HCEC 1CT (cell line): ENCODE measurements at places on chromosomes 16 and 17.

- DNase-seq = no peak
These were observed 30.4 kb downstream of the SLC7A5 start for GRCh38 chr16:87838643-87839541.

GRCh38 chr17:28879886-28880571, 17.5 kb downstream of the FLOT2 start:
- DNase-seq = no peak

DNA sequence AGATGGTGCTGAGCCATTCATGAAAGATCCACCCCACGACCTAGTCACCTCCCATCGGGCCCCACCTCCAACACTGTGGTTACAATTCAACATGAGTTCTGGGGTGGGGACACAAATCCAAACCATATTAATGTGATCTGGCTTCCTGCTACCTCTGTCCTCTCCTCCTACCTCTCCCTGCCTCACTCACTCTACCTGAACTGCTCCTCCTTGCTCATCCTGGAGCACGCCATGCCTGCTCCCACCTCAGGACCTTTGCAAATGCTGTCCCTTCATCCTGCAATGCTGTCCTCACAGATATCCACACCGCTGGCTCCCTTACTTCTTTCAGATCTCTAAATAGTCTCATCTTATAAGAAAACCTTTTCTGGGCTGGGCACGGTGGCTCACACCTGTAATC, 10.8 kb upstream of the SLC13A5 start:
- DNase-seq = no peak

DNA sequence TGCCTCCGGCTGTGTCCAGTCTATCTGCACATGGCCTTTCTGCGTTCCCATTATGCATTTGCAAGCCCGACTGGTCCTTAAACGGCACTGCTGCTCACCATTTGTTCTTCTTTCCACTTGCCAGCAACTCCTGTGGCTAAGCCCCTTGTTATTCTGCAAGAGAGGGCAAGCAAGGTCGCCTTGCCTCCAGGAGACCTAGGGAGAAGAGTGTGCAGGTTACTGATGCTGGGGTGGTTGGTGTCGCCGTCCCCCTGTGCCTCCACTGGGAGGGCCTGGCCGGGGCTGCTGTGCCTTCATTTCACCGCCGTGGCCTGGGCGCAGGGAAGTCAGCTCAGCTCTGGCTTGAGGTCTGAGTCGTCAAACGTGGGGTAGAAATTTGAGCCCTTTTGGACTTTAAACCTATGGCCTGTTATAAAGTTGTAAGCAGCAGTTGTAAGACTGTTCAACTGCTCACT, 12.7 kb downstream of the SLC6A4 start:
- no peak for DNase-seq

GRCh38 chr17:76902476-76902875, 34.3 kb downstream of the MGAT5B start:
- DNase-seq = no peak

DNA sequence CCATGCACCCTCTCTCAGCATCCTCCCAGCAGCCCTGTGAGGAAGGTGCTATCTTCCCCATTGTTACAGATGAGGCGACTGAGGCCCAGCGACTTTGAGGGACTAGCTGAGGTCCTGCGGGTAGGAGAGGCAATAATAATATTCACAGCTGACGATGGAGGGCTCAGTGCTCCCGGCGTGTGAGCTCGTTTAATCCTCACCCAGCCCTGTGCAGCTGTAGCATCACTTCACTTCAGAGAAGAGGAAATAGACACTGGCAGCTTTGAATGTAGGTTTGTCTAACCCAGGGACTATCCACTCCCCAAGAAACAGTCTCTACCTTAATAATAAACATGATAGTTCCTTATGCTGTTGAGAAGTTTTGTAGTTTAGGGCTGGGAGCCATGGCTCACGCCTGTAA, 21.6 kb downstream of the LASP1 start:
- no peak for DNase-seq

DNA sequence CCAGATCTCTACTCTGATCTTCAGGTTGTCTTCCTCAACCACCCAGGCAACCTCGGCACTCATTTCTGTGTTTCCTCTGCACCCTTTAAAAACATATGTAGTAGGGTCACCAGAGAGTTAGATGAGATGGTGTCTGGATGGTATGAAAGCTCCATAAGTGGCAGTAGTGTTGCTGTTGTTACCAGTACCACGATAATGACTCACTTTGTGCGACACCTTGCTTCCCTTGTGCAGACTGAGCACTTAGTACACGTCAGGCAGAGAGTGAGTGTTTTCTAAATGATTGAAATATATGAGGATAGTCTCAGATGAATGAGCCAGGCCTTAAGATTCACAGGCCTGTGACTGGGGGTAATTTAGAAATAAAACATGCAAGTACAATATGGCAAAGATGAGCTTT, 188.7 kb downstream of the MAF start:
- DNase-seq = no peak

GRCh38 chr17:4515501-4515900, 16.8 kb downstream of the SPNS2 start:
- no peak for DNase-seq

DNA sequence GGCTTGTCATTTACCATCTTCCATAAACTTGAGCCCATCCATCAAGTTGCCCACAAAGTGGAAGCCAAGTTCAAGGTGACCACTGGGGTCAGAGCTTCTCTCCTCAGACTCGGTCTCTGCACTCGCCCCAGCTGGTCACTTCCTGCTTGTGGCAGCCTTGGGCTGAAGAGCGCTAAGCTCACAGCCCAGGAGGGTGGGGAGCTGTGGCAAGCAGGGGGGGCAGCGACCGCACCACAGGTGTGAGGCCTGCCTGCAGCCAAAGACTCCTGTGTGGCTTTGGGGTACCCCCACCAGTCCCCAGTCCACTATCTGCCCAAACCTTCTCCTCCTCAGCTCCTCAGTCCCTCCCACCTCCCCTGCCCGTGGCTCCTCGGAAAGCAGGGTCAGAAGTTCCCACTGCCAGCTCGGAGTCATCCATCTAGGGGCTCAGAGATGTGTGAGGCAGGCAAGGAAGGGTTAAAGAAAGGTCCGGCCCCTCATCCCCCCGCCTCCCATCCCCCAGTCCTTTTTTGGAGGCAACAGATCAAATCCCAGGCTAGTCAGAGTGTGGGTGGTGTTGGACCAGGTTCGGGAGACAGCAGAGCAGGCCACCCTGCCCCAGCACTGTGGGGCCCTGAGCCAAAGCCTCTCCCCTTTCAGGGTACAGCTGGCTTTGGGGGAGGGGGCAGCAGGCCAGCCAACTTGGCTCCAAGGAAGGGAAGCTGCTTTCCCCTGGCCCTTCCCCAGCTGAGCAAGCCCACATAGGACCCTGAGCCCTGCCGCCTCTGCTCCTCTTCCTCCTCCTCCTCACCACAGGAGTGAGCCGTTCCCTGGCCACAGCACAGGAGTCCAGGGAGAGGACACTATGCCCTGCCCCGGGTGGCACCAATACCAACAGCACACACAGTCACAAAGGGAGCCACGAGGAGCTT, 3.2 kb downstream of the CSF3 start:
- peak; percentile 52 for DNase-seq

GRCh38 chr17:69363488-69364210, 36.7 kb upstream of the ABCA5 start:
- DNase-seq = peak; percentile 24

GRCh38 chr17:15945527-15946191, 729 bp downstream of the ADORA2B start:
- DNase-seq = no peak

DNA sequence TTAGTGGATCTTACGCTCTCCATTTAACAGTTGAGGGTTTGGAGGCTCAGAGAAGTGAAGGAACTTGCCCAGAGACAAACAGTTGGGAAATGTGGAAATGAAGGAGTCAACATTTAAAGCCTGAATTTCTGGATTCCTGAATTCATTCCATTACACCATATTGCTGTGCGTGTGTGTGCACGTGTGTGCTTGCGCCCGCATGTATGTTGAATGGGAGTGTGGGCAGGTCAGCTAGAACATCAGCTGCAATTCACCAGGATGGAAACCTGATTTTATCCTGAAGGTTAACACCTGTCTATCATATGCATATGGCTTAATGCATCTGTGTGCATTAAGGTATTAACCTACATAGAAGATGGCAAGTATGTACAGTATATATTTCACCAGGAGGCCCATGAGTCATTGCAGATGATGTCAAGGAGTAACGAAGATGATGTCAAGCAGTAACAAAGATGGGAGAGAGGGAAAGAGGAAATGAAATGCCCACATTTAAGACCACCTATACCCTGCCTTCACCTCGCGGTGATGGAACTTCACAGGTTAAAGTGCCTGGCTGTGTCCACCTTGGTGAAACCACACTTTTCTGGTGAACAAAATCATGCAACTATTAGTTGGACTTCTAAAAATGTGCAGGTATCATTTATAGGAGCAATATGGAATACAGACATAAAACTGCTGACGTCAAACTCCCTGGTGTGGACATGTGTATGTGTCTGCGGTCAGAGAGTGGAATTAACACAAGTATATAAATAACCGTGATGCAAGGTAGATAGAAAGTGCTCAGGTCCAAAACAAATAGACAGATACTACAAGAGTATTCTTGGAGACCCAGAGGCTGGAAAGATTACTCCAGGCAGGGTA, 832 bp upstream of the ADAP2 start:
- no peak for DNase-seq
